ENCODE measurements at places on chromosomes 13 and 19.

GRCh38 chr13:52980695-52981094 is 47.9 kb upstream of the OLFM4 start:
- DNase-seq: no peak

DNA sequence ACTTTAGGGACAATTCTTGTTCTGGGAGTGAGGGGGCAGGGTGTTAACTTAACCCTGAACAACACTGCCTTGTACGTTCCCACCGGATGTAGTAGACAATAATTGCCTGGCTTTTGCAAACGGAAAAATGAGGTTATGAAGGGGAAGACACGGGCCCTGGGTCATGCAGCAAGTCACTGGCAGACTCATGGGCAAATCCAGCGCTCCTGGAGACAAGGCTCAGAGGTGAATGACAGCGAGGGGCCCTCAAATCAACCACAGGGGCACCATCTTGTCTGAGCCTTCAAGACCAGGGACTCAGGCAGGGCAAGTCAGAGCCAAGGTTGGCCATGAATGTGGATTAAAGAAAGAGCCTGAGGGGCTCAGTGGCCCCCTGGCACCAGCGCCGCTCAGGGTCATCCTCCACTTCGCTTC is 2.8 kb downstream of the RASA3 start:
- DNase-seq: no peak

DNA sequence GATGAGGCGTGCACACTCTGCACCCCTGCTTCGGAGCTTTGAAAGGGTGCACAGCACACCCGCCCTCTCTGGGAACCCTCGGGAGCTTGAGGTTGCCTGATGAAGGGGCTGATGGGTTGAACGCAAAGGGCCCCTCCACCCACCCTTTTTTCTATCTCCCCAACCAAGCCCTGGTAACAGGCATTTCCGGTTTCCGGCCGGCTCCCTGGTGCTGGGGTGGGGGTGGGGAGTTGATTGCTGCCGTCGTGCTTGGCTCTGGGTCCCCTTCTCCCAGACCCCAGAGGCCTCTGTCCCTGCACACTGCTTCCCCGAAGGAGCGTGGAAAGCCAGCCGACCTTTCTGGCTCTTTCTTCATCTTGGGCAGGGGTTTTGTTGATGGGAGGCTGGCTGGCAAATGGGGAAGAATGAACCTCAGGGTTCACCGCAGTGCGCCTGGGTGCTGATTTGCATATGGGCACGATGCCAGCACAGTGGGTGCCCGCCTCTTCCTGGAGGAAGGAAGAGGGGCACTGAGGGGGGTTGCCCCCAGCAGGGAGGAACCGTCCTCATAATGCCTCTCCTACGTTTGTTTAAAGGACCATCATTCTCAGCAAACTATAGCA is 29.1 kb downstream of the VAV1 start:
- DNase-seq: no peak

DNA sequence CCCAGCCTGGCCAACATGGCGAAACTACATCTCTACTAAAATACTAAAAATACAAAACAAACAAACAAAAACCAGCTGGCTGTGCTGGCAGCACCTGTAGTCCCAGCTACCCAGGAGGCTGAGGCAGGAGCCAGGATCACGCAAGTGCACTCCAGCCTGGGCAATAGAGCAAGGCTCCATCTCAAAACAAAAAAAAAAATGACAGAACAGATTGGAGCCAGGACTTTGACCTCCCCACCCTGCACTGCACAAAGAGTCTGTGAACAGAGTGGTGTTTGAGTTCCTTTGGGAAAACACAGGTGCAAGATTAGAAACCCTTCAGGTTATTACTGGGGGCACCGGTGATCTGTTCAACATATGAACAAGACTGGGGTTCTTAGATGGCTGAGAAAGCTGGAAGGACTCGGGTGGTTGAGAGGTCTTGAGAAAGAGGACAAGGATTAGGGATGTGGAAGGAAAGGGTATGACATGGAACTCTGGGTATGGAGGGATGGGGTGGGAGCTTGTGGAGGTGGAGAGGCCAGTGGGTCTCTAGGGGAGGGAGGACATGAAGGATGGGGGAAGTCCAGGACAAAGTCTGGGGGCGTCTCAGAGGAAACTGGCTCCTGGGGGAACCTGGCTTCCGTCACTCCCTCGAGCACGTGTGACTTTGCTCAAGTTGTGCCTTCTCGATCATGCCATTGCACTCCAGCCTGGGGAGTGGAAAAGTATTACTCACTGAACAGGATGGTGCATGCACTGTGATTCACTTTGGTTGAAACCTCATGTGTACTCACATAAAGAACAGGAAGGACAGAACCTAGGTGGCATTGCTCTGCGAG is 25.9 kb downstream of the RCN3 start:
- DNase-seq: no peak

DNA sequence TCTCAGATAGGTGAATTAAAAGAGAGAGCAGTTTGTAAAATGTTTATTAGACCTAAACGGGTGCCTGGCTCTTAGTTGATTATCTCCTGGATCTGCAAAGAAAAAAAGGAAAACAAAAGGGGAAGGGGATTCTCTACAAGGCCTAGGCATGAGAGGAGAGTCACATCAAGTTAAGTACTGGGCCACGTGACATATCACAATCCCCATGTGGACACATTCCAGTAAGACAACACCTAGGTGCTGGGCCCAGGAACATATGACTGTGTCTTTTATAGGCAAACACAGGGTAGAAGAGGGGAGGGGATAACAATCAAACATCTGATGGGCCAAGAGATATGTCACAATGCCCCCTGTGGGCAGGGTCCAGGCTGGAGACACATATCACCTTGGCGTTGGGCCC is 4.2 kb upstream of the ZNF91 start:
- no peak for DNase-seq

DNA sequence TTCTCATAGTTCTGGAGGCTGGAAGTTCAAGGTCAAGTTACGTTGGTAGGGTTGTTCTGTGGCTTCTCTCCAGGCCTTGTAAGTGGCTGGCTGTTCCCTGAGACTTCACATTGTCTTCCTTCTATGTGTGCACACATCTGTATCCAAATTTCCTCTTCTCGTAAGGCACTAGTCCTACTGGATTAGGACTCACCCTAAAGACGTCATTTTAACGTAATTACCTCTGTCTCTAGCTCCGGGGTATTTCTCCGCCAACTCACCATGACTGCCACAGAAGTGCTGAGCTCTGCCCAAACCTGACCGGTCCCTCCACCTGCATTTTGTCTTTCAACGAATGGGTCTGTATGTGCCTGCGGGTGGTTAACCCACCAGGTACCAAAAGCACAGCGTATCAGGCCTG is 8.7 kb upstream of the SYDE1 start:
- DNase-seq: no peak

DNA sequence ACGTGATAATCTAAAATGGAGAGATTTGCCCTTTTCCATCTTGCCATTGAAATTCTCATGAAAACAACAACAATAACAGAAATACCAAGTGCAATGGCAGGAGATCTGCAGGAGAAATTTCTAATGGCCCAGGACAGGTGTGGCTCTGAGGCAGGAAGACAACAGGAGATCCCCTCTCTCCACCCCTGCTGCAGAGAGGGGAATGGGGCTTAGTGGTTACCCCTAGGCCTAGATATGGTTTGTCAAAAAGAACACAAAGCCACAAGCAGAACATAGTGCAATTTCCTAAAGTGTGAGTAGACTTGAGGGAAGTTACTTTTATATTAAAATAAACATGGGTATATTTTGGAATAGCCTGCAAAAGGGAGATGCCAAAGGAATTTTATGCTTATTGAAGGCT is 369.5 kb downstream of the KCNRG start:
- no peak for DNase-seq

GRCh38 chr13:111233080-111233479 is 87.4 kb upstream of the TEX29 start:
- no peak for DNase-seq

DNA sequence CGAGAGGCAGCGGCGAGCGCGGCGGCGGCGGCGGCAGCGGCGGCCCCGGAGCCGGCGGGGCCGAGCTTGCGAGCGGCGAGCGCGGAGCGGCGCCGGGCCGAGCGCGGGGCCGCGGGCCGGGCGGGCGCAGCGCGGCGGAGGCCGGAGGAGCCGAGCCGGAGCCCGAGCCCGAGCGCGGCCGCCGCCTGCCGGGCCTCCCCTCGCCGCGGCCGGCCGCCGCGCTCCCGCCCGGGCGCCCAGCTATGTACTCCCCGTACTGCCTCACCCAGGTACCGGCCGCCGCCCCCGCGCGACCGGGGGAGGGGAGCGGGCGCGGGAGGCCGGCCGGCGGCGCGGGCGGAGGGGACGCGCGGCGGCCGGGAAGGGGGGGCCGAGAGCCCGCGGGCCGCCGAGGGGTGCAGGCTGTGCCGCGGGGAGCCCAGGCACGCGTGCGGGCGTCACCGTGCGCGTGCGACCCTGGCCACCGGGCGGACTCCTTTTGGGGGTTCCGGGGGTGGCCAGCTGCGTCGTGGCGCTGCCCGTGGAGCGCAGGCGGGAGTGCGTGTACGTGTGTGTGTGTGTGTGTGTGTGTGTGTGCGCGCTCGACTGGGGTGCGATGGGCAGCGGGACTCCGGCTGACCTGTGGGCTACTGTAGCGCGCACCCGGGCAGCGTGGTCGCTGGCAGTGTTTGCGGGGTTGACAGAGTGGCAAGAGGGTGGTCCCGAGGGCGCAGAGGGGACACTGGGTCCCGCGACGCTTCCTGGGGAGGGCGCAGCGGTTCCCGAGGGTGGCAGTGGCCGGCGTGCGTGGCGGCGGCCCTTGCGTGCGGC is 526 bp downstream of the NFIX start:
- no peak for DNase-seq

DNA sequence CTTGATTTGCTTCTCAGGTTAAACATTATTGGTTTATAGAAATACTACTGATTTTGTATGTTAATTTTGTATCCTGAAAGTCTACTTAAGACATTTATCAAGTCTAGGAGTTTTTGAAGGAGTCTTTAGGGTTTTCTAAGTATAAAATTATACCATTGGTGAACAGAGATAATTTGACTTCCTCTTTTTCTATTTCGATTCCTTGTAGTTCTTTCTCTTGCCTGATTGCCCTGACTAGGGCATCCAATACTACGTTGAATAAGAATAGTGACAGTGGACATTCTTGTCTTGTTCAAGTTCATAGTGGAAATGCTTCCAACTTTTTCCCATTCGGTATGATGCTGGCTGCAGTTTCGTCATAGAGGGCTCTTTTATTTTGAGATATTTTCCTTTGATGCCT is 807.5 kb upstream of the SLC10A2 start:
- no peak for DNase-seq

DNA sequence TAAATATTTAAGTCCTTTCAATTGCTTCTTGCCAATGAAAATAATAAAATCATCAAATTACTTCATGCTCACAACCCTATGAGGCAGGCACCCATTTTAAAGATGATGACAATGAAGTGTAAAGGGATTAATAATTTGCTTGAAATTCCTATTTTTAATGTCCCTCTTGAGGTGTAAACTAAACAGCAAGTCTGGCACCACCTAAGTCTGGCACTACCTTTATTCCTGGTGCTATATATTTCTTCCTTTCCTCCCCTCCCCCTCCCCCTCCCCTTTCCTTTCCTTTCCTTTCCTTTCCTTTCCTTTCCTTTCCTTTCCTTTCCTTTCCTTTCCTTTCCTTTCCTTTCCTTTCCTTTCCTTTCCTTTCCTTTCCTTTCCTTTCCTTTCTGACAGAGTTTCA is 42.2 kb downstream of the FLT1 start:
- no peak for DNase-seq
